Stimulated activated CD4-positive, alpha-beta T cell treated with anti-CD3 and anti-CD28 coated beads, Interleukin-12 subunit alpha, Interleukin-12 subunit beta, amount 100 ng/mL, for 24 hours (primary cell): ENCODE measurements at places on chromosomes 12 and 14.

GRCh38 chr14:62455446-62455845 lies 589.8 kb downstream of the KCNH5 start:
- no peak for DNase-seq

DNA sequence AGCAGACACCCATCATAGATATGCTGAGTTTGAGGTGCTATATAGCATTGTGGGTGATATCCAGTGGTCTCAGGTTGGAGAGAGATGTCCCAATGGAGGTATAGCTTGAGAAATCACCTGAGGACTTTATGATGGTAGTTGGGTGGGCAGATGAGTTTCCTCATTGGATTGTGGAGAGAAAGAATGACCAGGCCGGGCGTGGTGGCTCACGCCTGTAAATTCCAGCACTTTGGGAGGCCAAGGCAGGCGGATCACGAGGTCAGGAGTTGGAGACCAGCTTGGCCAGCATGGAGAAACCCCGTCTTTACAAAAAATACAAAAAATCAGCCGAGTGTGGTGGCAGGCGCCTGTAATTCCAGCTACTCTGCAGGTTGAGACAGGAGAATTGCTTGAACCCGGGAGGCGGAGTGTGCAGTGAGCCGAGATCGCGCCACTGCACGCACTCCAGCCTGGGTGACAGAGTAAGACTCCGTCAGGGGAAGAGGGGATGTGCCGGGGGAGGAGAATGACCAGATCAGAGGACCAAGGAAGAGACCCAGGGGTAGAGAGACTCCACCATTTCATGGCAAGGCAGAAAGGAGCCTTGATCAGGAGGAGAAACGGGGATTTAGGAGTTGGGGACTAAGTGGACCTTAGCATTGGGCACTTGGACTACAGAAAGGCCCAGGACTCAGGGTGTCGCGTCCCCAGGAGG lies 757 bp upstream of the PCK2 start:
- DNase-seq: no peak

GRCh38 chr12:20832911-20833310 lies 22.4 kb downstream of the SLCO1B3 start:
- no peak for DNase-seq

DNA sequence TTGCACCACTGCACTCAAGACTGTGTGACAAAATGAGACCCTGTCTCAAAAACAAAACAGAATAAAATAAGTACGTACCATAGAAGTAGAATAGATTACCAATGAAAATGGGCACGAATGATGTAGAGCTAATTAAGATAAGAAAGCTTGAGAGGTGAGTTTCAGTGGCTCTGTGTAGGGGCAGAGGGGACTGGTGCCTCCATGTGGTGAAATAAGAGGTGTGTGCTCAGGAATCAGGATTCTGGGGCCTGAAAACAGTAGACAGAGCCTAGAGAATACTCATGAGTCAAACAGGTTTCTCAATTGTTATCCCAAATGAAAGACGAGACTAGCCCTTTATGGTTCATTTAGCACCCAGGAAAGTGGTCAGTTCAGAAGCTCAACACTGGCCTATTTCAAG lies 1145.1 kb downstream of the FLRT2 start:
- DNase-seq: no peak

GRCh38 chr12:704516-705242 lies 41.4 kb upstream of the NINJ2 start:
- no peak for DNase-seq

DNA sequence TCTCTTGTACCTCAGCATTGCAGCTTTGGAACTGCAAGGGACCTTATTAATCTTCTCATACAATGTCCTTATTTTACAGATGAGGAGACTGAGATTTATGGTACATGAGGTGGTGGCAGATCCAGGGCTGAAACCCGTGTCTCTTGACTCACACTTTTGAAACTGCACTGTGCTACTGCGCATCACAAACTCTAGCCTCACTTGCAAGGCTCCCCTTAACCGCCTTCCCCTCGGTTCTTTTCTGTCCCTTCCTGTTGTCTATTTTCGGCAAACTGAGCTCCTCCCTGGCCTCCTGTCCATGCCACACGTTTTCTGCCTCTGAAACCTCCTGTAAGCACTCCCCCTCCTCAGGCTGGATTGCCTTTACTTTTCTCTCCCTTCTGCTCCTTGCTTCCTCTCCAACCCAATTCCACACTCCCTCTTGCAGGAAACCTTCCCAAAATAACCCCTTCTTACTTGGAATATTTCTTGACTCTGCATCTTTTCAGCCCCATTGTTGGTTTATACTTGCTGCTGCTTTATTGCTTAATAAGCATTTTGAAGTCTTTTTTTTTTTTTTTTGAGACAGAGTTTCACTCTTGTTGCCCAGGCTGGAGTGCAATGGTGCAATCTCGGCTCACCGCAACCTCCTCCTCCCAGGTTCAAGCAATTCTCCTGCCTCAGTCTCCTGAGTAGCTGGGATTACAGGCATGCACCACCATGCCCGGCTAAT lies 72.4 kb upstream of the CISTR start:
- DNase-seq: no peak

DNA sequence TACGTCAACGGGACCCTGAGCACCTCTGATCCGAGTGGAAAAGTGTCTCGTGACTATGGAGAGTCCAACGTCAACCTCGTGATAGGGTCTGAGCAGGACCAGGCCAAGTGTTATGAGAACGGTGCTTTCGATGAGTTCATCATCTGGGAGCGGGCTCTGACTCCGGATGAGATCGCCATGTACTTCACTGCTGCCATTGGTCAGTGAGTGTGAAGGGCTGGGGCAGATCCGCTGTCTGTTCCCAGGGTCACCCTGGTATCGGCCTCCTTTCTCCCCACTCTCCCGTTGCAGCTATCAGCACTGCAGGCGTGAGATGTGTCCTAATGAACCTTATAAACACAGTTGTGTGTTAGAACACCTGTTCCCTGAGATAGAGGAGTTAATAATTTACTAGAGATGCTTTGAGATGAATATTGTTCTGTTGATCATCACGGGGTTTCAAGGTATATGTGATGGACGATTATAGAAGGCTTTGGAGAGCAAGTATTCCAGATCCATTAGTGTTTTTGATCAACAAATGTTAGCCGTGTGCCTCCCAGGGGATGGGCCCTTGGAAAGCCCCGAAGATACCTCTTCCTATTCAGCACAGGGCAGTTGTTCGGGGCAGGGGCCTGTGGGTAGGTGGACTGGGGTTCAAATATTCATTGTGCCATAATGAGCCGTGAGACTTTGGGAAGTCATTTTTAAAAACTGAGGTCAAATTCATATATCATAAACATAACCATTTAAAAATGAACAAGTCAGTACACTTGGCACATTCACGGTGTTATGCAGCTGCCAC lies 33.6 kb downstream of the ADGRD1 start:
- DNase-seq: no peak

- no peak for DNase-seq
Measured at GRCh38 chr12:40794087-40794486, 101.8 kb downstream of the CNTN1 start.

GRCh38 chr14:53668897-53669296 lies 287.7 kb downstream of the BMP4 start:
- no peak for DNase-seq

DNA sequence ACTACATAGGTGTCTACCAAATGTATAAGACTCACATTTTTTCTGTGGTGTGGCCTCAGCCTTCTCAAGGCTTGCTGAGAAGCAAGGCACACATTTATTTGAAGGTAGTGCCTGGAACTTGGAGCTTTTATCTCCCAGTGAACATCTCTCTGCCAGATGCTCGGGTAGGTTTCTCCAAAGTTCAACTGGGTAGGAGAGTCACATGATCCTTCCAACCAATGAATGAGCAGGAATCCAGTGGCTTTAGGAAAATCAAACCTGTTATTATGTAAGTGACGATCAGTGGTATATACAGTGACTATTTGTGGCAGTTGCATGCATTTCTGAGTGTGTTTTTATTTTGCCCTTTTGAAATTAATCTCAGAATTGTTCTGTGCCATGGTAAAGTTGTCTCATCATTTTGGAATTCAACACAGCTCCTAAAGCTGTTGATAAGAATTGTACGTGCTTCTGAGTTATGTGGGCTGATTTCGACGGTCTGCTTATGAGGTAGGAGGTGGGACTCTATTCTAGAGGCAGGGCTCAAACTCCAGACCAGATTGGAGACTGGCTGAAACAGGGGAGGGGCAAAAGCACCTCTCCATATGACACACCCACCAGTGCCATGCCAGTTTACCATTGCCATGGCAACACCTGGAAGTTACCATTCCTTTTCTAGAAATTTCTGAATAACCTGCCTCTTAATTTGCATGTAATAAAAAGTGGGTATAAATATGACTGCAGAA lies 57.6 kb downstream of the EID3 start:
- no peak for DNase-seq

DNA sequence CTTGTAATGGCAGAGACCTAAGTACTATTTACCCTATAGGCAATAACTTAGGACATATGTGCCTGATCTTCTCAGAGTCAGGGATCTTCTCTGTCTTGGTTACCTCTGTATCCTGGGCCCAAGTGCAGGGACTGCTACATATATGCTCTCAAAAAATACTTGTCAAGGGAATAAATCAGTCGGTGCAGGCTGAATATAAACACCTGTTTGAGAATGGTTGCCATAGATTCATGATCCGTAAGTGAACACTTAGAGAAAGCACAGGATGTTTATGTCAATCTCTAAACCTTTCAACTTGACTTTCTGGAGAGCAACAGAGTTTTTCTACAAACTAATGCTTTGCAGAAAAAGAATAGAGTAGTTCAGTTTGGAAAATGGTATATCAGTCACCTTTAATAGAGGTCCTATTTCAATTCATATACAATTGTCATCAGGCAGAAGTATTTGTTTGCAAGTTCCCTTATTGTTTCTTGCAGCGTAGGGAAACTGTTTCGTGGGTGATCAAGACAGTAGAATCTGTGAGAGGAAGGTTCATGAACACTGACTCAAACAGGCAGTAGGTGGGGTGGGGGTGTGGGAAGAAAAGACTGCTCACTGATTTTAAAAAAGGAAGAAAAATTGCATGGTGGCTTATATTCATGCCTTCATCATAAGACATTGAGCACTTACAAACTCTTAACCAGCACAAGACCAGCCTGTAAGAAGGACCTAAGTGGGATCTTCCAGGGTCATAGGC lies 6.0 kb upstream of the UBE2N start:
- DNase-seq: no peak

DNA sequence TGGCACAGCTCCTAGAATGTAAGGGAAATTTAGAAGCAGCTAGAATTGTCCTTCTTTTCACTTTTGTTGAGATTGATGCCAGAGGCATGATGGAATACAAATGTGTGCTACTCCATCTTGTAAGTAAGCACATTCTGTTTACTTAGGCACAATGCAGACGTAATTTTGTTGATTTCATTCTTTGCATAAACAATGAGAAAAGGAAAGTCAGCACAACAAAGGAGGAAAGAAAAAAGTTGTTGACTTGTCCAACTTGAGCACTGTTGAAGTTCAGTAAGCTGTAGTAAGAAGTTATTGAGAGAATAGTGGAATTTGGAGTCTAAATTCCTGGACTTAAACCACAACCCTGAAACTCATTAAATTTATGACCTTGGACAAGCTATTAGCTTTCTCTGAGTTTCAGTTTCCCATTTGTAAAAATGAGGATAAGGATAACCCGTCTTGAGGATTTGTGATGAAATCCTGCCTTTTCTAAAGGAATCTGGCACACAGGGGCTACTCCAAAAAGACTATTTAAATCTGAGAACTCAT lies 19.4 kb upstream of the CNTN1 start:
- DNase-seq: no peak

DNA sequence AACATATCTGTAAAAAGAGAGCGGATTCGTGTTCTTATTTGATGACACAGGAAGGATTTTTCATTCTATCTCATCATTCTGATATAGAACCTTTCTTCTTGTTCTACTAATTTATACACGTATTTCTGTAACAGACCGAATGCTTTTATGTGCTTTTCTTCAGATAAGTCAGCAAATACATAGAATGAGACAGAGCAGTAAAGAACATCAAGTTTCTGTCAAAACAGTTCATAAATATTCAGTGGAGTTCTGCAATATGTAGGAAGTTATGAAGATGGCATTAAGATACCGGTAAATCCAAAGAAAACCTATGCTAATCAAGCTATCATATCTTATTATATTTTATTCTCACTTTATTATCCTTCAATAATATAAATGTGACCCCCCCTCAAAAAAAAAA lies 280.6 kb downstream of the EGLN3 start:
- no peak for DNase-seq

- DNase-seq: no peak
Measured at GRCh38 chr12:117404940-117405339, 43.5 kb upstream of the NOS1 start.

DNA sequence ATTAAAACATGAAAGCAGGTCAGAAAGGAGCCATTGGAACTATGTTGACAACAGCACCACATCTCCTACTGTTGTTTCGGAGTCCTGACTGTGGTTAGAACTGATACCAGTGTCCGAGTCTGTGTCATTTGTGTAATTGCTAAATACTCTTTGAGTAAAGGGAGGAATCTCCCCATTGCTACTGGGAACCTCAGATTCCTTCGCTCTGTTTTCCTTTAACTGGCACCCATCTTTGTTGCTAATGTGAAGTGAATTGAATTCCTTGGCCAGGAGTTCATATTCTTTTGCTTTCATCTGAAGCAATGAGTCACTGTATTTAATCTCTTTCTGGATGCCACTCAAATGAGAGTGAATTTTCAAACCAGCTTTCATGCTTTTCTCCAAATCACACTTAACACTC lies 31.5 kb downstream of the RASSF9 start:
- DNase-seq: no peak

DNA sequence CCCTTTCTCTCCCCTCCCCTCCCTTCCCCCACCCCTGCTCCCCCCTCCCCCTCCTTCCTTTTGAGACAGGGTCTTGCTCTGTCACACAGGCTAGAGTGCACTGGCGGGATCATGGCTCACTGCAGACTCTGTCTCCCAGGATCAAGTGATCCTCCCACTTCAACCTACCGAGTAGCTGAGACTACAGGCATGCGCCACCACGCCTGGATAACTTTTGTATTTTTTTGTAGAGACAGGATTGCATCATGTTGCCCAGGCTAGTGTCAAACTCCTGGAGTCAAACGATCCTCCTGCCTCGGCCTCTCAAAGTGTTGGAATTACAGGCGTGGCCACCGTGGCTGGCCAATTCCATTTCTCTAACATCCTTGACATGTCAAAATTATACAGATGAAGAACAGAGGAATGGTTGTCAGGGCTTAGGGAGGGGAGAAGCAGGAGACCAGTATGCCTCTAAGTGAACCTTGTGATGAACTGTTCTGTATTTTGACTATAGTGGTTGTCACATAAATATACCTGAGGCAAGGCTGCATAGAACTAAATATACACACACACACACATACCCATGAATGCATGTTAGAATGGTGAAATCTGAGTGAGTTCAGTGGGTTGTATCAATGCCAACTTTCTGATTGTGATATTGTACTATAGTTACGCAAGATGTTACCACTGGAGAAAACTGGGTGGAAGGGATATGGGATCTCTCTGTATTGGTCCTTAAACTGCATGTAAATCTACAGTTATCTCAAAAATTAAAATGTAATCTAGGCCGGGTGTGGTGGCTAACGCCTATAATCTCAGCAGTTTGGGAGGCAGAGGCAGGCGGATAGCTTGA lies 3.6 kb upstream of the CFAP73 start:
- DNase-seq: no peak

DNA sequence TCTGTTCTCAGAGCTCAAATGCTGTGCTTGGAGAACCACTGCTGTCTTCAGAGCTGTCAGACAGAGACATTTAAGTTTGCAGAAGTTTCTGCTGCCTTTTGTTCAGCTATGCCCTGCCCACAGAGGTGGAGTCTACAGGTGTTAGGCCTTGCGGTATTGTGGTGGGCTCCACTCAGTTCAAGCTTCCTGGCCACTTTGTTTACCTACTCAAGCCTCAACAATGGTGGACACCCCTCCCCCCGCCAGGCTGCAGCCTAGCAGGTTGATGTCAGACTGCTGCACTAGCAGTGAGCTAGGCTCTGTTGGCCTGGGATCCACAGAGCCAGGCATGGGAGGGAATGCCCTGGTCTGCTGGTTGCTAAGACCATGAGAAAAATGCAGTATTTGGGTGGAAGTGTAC lies 323.8 kb downstream of the BCAT1 start:
- DNase-seq: no peak
